Activated naive CD4-positive, alpha-beta T cell treated with anti-CD3 and anti-CD28 coated beads, Interleukin-2, amount 10 ng/mL, durations not matched to agents 7 days and 5 days (primary cell): ENCODE measurements at places on chromosomes 6 and 20.

DNA sequence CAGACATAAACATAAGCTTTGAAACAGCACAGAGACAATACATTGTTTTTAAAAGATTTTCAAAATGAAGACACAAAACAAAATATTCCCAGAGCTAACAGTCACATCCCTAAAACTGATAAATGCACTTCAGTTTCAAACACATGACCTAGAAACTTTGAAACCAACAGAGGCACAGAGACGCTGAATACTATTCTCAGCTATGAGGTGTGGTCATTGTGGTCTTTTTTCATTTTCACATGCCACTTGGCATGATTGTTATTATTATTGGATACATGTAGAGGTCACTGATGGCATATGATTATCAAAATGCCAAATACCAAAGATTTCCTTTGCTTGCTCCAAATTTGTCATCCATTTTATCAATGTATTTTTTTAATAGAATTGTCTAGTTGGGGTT lies 306.9 kb downstream of the QKI start:
- DNase-seq: no peak

DNA sequence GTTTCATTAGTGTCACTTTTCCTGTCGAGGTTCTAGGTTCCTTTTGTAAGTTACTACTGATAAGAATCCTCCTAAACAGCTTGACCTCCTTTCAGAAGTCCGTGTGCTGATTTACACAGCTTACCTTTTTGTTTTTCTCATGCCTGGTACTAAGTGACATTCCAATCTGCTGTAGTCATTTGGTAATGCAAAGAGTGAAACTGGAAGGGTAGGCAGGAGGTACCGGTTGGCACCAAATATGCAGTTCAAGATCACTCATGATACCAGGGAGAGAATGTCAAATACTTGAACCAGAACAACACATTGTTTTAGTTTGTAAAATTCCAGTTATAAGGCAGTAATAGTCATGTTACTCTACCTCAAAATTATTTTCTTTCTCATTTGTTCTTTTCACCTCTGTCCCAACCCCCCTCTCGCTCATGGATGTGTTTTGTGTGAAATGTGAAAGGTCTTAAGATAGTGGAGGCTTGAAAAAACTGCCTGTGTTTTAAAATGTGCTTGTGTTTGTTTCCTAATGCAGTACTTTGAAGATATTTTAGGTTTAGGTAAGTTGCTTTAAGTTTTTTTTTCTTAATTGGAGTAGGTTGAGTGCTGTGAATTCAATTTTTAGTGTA lies 23.2 kb downstream of the AFDN start:
- no peak for DNase-seq

- DNase-seq: no peak
Observed at GRCh38 chr6:72365773-72366172, 256.1 kb upstream of the KCNQ5 start.

GRCh38 chr6:35061651-35062410 lies 79.3 kb downstream of the TCP11 start:
- DNase-seq: no peak

- no peak for DNase-seq
Observed at GRCh38 chr6:122033564-122034181, 365.8 kb upstream of the HSF2 start.

GRCh38 chr6:24394780-24395437 lies 7.8 kb upstream of the MRS2 start:
- no peak for DNase-seq

DNA sequence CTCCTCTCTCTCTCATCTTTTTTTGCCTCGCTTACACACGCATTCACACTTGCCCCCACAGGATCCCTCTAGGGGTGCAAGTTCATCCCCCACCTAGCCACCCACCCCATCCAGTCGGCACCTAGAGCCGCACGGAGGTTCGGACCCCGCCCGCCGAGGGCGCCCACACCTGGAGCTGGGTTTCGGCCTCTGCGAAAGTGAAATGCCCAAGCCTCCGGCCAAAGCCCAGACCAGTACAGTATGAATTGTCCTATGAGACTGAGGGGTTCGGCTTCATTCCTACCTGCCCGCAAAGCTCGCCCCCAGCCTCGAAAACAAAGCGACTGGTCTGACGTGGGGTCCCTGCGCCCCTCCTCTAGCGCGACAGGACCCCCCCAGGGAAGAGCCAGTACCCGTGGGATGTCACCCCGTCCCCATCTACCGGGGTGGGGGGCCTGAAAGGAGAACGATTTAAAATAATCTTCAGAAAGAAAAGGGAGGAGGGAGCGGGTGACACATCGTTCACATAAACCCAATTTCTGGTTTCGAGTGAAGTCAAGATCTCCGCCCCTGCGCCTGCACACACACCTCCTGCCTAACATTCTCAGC lies 1.5 kb downstream of the TFAP2A start:
- no peak for DNase-seq

- DNase-seq: no peak
Observed at GRCh38 chr6:129130959-129131681, 248.2 kb downstream of the LAMA2 start.

GRCh38 chr6:125828476-125829039 lies 37.8 kb downstream of the NCOA7 start:
- DNase-seq: no peak

DNA sequence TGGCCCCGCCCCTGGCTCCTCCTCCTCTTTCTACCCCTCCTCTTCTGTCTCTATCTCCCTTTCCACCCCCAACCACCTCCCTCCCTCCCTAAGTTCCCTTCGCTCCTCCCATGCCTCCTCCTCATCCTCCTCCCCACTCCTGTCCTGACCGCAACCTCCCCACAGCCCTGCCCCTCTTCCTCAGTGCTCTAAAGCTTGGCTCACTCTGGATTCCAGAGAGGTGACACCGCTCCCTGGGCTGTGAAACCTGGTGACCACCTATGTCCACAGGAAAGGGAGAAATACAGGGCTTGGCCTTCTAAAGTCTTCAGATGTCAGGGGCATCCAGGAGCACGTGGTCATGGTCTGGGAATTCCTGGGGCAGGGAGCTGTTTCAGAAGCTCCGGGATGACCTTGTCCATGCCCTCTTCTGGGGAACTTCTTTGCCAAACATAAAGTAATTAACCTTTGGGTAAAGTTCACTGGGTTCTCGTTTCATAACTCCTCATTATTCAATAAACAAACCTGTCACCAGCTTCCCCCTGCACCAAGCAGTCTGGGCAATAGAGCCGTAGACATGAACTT lies 345 bp upstream of the CST5 start:
- no peak for DNase-seq

GRCh38 chr20:19943061-19943521 lies 74.1 kb upstream of the NAA20 start:
- DNase-seq: no peak

GRCh38 chr20:16955971-16956370 lies 207.8 kb downstream of the OTOR start:
- no peak for DNase-seq

- no peak for DNase-seq
Observed at GRCh38 chr6:67887747-67888545, 747.1 kb upstream of the ADGRB3 start.

GRCh38 chr20:9203081-9203447 lies 134.2 kb downstream of the PLCB4 start:
- DNase-seq: no peak

- no peak for DNase-seq
Observed at GRCh38 chr20:39019805-39020325, 57.7 kb downstream of the DHX35 start.

DNA sequence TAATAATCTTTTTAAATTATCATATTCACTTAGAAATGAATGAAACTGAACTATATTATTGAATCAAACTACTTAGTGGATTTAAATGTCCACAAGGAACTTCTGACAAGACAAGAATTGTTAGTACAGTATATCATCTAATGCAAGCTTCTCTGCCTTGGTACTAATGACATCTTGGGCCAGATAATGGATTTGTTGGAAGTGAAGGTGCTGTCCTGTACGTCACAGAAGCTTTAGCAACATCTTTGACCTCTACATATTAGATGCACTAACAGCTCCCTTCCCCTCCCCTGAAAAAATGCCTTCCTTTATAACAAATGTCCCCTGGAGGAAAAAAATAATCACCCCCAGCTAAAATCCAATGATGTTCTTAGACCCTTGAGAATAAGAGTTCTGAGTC lies 695.8 kb upstream of the EYS start:
- DNase-seq: no peak

- DNase-seq: no peak
Observed at GRCh38 chr6:64483956-64484499, 848.4 kb downstream of the PHF3 start.

DNA sequence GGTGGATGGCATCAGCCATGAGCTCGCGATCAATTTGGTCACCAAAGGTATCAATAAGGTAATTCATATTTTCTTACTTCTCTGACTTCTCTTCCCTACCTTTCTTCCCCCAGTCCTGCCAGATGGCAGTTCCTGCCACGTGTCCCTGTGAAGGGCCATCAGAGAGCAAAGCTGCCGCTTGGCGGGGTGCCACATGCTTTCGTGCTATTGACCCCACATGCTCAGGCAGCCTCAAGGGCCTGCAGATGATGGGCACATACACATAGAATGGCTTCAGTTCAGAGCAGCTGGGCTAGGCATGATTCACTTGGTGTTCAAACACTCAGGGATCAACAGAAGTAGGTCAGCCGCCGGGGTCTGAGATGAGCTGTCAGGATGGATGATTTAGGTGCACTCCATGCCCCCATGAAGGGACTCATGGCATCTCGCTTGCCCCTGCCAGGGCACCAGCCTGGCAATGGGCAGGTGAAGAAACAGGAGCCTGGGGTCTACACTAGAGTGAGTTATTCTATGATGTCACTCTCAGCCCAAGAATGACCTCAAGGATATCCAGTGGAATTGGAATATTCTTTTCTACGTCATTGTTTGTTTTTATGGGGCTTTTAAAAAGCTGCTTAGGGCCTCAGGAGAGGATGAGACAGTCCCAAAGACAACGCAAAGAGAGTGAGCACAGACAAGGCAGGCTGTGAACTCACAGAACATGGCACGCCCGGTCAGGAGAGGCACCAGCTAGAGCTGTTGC lies 25.5 kb downstream of the BANF2 start:
- DNase-seq: no peak

GRCh38 chr20:1942486-1943274 lies 47.5 kb downstream of the SIRPA start:
- DNase-seq: no peak

- no peak for DNase-seq
Observed at GRCh38 chr6:34423254-34423653, 2.6 kb downstream of the RPS10 start.

- no peak for DNase-seq
Observed at GRCh38 chr6:16649241-16649640, 112.0 kb downstream of the ATXN1 start.

- no peak for DNase-seq
Observed at GRCh38 chr20:45154183-45154582, 20.5 kb upstream of the PI3 start.

GRCh38 chr6:120608826-120609225 lies 725.5 kb downstream of the TBC1D32 start:
- DNase-seq: no peak

DNA sequence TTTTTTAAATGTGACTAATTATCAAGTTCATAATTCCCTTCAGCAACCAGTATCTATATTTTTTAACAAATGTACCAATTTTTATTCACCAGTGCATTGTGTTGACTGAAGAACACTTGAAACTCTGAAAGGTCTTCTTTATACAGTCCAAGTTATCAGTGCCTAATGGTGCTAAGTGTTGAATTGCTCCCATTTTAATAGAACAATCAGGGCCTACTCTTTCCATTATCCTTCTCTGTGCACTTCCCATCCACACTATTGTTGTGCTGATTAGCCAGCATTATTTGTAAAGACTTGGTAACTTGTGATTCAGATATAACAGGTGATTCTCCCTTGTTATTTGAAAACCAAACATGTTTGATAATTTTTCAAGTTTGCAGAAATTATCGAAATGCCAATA lies 1209.7 kb upstream of the MAP3K7 start:
- no peak for DNase-seq

DNA sequence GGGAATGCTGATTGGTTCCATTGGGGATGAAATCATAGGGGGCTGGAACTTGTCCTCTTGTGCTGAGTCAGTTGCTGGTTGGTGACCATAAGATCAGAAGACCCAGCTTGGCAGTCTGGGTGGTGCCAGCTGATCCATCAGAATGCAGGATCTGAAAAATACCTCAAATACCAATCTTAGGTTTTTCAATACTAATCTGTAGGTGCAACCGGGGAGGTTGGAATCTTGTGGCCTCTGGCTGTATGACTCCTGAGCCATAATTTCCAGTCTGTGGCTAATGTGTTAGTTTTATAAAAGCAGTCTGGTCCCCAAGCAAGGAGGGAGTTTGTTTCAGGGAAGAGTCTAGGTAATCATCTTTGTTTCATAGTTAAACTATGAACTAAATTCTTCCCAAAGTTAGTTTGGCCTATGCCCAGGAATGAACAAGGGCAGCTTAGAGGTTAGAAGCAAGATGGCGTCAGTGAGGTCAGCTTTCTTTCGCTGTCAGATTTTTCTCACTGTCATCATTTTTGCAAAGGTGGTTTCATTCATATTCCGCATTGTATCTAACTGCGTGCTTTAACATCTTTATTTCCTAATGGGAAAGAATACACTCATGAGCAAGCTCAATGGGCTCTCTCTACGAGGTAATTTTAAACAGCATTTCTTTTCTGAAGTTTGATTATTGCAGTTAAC lies 2.0 kb downstream of the ARMH2 start:
- DNase-seq: no peak

DNA sequence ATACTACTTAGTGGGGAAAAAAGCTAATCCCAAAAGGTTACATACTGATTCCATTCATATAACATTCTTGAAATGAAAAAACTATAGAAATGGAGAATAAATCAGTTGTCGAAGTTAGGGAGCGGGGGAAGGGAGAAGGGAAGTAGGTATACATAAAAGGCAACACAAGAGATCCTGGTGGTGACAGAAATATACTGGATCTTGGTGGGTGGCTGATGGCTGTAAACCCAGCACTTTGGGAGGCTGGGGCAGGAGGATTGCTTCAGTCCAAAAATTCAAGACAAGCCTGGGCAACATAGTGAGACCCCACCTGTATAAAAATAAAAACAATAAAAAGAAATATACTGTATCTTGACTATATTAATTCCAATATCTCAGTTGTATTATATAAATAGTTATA lies 105.7 kb upstream of the LGSN start:
- no peak for DNase-seq

DNA sequence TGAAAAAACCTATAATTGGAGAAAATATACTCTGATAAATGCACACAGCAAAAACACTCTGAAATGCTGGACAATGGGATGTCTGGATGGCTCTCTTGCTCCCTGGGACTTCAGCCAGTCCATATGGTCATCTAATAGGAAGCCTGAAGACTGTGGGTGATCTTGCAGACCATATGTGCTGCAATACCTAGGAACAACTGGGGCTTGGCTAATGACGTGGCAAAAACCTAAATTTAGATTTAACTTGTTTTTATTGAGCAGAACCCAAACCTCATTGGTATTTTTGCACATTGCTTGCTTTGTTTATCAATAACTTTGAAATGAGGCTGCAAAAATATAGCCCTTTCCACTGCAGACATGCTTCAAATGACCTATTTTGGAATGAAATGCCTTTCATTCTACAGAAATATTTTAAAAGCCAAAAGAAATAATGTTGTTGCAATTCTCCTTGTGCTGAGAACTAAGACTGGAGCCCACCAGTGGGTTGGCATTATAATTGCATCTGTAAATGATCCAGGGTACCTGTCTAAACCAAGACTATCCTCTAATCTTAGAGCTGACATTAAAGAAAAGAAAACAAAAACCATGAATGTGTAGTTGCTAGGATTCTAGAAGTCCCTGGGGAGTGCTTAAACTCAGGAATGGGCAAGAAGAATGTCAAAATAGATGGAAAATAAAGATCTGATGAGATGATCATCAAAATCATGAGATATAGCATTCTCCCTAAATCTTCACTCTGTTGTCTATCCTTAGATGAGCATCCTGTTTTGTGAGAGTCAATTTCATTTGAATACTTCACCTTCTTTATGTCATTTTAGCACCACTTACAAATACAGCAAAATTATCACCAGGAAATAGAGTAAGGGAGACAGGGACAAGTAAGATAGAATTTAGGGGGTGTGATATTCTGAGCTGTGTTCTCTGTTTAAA lies 152.1 kb upstream of the RIMS1 start:
- no peak for DNase-seq
